ENCODE measurements at places on chromosomes 2 and 18.

GRCh38 chr2:226701052-226701451, 98.6 kb downstream of the IRS1 start:
- DNase-seq: no peak

GRCh38 chr18:25830787-25831186, 259.6 kb downstream of the SS18 start:
- no peak for DNase-seq

DNA sequence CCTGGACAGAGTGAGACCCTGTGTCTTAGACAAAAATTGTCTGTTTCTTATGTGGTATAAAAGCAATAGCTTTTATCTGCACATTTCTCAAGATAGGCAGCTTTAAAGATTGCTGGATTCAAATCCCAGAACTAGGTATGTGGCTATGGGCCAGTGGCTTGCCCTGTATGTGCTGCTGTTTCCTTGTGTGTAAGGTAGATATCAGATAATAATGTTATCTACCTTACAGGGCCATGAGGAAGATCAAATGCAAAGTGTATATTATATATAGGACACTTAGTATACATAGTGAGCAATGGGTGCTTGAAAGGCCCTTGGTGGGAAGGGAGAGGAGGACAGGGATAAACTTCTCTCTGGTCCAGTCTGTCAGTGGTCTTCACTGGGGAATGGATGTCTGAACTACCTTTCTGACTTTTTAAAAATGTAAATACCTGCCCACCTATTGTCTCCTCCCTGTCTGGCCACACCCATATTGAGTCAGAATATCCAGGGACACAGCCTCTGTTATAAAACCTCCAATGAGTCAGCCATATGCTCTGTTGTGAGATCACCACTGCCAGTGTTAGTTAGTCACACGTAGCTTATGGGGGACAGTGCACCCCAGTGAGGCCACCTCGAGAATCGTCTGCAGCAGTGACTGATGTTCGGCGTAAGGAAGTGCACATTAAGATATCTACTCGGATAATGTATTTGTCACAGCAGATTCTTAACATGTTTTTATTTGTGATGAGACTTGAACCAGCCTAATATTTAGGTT, 383.4 kb downstream of the PTPRM start:
- peak; percentile 17 for DNase-seq

- DNase-seq: no peak
These were observed 2.1 kb downstream of the SOX11 start for GRCh38 chr2:5694306-5694705.

- no peak for DNase-seq
These were observed 656.9 kb downstream of the TSN start for GRCh38 chr2:122412360-122412759.

GRCh38 chr2:126700677-126701076, 44.7 kb downstream of the GYPC start:
- no peak for DNase-seq

GRCh38 chr2:232268636-232269165, 109.8 kb upstream of the ALPP start:
- no peak for DNase-seq

DNA sequence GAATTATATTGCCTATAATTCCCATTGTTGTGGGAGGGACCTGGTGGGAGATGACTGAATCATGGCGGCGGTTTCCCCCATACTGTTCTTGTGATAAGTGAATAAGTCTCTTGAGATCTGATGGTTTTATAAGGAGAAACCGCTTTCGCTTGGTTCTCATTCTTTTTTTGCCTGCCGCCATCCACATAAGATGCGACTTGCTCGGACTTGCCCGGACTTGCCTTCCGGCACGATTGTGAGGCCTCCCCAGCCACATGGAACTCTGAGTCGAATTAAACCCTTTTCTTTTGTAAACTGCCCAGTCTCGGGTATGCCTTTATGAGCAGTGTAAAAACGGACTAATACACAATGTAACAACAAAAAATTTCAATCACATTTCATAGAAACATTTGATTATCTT, 115.8 kb downstream of the C2orf74 start:
- no peak for DNase-seq

GRCh38 chr18:37254973-37255372, 310.6 kb downstream of the CELF4 start:
- no peak for DNase-seq

GRCh38 chr2:69086466-69086865, 73.5 kb downstream of the ANTXR1 start:
- no peak for DNase-seq

DNA sequence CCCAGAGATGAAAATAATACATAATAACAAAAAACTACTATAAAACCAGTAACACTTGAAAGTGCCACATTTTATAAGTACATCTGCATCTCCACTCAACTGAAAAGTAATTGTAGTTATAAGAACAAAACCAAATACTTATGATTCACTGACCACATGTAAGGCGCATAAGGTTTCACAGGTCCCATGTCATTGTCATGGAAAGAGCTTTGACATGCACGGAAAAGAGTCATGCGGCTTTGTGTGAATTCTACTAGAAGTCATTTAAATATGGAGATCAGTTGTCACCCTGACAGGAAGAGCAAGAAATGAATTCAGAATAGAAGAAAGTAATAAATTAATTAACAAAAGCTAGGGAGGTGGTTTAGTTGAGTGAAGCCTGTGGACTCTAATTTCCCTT, 459.1 kb downstream of the CDH2 start:
- no peak for DNase-seq

DNA sequence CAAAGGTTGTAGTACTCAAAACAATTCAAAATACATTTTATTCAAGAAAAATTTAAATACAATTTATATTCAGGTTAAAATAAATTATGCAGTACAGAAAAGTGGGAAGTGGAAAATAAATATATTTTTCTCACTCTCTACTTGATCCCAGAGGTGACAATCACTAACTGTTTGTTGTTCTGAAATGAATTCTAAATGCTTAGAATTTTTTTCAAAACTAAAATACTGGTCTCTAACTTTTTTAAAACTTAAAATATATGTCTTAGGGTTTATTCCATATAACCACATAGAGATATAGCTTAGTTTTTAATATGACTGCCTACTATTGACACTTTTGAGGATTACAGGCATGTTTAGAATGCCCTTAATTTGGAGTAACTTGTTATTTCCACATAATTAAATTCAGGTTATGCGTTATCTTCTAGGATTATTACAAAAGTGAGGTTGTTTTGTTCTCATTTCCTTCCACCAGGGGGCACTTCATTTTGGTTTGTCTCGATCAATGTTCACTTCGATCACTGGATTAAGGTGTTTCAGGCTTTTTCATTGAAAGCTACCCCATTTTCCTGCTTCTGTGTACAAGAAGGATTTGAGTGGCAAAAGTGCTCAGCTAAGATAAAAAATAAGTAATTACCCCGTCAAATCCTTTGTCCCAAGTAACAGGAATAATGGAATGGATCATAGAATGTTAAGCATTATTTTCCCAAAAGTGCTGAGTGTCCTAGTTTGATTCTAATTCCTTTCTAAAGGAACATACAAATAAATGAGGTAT, 27.1 kb upstream of the TFPI start:
- no peak for DNase-seq

- DNase-seq: no peak
These were observed 379.1 kb upstream of the ATP5MC3 start for GRCh38 chr2:175560521-175561169.

DNA sequence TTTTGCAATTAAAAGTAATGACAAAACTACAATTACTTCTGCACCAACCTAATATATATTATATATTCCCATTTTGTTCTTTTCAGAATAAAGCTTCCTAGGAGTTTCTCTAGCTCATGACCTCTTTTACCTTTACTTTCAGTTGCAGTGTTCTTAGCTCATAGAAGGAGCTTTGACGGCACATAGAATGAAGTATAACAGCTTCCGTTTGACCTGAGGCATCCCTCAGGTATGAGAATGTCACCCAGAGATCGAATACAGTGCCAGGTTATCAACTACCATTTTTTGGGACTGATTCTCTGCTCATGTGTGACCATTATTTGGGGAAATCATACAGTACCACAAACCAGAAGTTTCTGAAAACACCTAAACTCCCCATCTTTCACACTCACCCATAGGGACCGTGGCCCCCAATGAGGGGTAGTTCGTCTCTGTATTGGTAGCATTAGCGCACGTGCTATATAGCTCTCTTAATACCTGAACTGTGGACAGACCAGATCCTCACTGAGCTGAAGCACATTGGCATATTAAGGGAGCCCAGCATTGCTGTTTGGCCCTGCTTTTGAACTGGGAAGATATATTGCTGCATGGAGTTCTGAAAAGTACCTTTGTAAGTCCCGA, 123.0 kb downstream of the SPTBN1 start:
- DNase-seq: no peak

DNA sequence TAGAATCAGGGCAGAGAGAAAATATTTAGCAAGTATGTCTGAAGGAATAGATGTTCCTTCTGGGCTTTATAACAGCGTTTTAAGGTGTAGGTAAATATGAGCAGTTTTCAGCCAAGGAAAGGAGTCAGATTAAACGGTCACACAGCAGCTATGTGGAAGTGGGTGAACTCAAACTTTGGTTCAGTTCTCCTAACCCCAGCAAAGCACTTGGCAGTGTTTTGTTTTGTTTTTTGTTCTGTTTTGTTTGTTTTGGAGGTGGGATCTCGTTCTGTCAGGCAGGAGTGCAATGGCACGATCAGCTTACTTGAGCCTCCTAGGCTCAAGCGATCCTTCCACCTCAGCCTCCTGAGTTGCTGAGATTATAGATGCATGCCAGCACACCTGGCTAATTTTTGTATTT, 24.6 kb downstream of the TANC1 start:
- DNase-seq: no peak

- no peak for DNase-seq
These were observed 21.9 kb downstream of the SOCS6 start for GRCh38 chr18:70310560-70311320.

DNA sequence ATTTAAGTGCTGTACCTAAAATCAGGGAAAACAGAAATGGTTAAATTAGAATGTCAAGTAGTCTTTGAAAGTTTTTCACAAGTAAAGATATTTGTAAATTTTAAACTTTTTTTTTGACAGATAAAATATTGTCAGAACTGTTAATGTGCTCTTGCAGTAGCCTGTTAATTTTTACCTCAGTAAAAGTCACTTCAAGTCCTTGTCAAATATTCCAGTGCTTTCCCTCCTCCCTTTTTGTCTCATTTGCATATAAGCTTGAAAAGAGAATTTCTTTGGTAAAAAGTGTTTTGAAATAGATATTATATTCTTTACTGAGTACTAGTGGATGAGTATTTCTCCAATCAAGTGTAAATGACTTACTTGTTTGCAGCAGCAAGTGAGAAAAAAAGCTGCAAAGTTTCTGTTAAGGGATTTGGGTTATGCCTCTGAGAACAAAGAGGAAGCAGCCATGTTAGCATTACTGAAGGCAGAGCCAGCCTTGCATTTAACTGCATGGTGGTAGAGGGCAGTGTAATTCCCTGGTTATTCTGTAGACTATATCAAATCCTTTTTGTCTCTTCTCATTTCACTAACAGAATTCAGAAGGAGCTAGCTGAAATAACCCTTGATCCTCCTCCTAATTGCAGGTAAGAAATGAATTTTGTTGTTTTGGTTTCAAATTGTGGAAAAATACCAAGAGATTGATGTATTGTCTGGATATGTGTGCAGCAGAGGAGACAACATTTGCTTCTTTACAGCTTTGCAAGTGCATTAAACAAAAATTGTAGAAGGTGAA, 3.2 kb downstream of the UBE2E3 start:
- no peak for DNase-seq

DNA sequence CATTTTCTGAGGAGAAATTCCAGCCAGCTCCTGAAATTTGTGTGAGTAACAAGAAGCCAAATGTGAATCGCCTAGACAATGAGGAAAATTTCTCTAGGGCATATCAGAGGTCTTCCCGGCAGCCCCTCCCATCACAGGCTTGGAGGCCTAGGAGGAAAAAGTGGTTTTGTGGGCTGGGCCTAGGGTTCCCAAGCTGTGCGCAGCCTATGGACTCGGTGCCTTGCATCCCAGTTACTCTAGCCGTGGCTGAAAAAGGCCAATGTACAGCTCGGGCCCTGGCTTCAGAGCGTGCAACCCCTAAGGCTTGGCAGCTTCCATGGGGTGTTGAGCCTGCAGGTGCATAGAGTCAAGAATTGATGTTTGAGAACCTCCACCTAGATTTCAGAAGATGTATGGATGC, 556.2 kb upstream of the DSEL start:
- no peak for DNase-seq

GRCh38 chr2:199378948-199379650, 78.6 kb downstream of the SATB2 start:
- no peak for DNase-seq

- DNase-seq: peak; percentile 29
These were observed 264.0 kb upstream of the CXCR4 start for GRCh38 chr2:136381722-136382633.

DNA sequence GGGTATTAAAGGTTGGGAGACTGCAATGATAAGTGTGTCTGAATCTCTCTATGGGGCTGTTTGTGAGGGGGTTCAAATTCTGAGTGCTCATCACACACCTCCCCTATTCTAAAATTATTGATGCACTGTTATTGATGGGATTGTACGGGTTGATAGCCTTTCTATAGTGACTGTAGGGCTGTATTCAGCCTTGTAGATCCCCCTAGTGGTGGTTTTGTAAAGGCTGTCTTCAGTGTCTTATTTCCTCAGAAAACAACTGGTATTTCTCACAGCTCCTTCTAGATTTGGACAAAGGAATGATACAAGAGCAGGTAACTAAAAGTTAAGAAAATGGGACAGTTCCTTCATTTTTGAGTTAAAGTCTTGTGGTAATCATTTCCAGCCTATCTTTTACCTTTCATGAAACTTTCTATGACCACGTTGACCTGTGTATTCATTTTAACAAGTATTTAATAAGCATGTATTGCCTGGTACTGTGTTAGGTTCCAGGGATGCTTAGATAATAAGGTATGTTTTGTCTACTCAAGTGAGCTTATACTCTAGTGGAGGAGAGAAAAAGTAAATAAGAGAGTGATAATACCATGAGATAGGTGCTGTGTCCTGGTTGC, 21.2 kb downstream of the SMAD4 start:
- DNase-seq: no peak

DNA sequence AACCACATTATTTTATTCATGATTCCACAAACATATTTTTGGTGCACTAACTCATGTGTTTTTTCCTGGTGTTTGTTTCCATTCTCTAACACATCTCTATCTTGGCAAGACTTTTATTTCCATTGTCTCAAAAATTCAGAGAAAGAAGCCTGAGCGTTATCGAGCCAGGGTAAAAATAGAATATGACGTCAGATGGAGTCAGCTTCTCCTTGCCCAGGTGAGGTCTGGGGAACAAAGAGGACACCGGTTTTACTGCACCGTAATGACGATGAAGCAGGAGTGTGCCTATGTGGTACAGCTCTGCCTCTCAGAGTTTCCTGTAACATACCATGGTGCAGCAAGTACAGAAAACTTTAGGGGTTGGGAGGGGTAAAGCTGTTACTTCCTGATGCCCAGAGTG, 661.6 kb downstream of the PLCL1 start:
- no peak for DNase-seq

DNA sequence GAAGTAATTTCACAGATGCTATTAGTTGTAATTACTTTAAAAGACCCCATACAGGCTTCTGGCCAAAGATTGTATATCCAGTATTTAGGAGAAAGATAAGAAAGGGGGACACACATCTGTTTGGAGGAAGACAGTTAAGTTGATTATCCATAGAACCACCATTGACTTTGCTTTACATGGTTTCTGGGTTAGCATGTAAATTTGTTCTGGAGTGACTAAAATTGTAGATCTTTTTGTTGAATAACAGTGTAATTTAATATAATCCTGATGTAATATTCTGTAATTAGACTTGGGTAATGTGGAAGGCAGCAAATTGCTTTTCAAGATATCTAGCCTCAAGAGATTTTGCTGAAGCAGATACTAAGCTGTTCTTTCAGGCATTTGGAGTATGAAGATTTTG, 17.2 kb downstream of the COMMD1 start:
- DNase-seq: no peak

GRCh38 chr18:74724186-74724585, 126.5 kb downstream of the ZNF407 start:
- DNase-seq: no peak
